Smooth muscle cell of the umbilical artery (primary cell): ENCODE measurements at places on chromosomes 13 and 19. TPM values are rescaled to one million over a fixed set of nuclear protein-coding genes. Genes with fewer than 3 reads are reported as not detected.

Gene ATP11A
- total RNA-seq: 14.0 and 23.1 TPM in 2 replicates

Gene OR10H1
- total RNA-seq: not detected in 2 replicates

Gene CABP5
- total RNA-seq: not detected in 2 replicates

Gene KCNN4
- total RNA-seq: 0.30 and 1.0 TPM in 2 replicates

Gene NLRP4
- total RNA-seq: not detected in 2 replicates

Gene C19orf81
- not detected in 2 replicates for total RNA-seq

Gene ZNF682
- 1.8 and 3.5 TPM in 2 replicates for total RNA-seq

Gene FFAR2
- not detected in 2 replicates for total RNA-seq

Gene COL5A3
- 0.59 and 1.1 TPM in 2 replicates for total RNA-seq

Gene HIF3A
- 2.4 and 6.5 TPM in 2 replicates for total RNA-seq

Gene ATXN8OS
- total RNA-seq: not detected in 2 replicates

Gene ZNF83
- 65.3 and 81.8 TPM in 2 replicates for total RNA-seq

Gene DNAJC15
- 10.7 and 10.9 TPM in 2 replicates for total RNA-seq

Gene DHDH
- not detected in 2 replicates for total RNA-seq

Gene ZNF417
- total RNA-seq: 23.2 and 23.4 TPM in 2 replicates

Gene THAP8
- 1.6 and 3.3 TPM in 2 replicates for total RNA-seq

Gene DDX39A
- total RNA-seq: 30.0 and 43.6 TPM in 2 replicates

Gene COG6
- total RNA-seq: 61.8 and 83.8 TPM in 2 replicates

Gene NTN5
- 0.14 TPM in 1 of 2 replicates, not detected in the other for total RNA-seq

Gene KLF12
- total RNA-seq: 7.7 and 15.0 TPM in 2 replicates

Gene KCTD15
- total RNA-seq: 50.8 and 60.5 TPM in 2 replicates

Gene MISP3
- total RNA-seq: 0.78 and 1.2 TPM in 2 replicates

Gene MIA
- not detected in 2 replicates for total RNA-seq

Gene TIMM13
- total RNA-seq: 25.8 and 29.1 TPM in 2 replicates

Gene KL
- under 0.01 TPM in 1 of 2 replicates, not detected in the other for total RNA-seq

Gene USHBP1
- total RNA-seq: 0.05 TPM in 1 of 2 replicates, not detected in the other

Gene CYP2A7
- not detected in 2 replicates for total RNA-seq

Gene OSCAR
- 0.78 TPM in 1 of 2 replicates, not detected in the other for total RNA-seq

Gene COX6B2
- 0.09 TPM in 1 of 2 replicates, not detected in the other for total RNA-seq

Gene ZFP36
- 0.59 and 1.2 TPM in 2 replicates for total RNA-seq

Gene B3GNT3
- not detected in 2 replicates for total RNA-seq

Gene ASPDH
- total RNA-seq: not detected in 2 replicates

Gene CGB8
- not detected in 2 replicates for total RNA-seq

Gene SMIM44
- not detected in 2 replicates for total RNA-seq

Gene MYO1F
- under 0.01 and 0.05 TPM in 2 replicates for total RNA-seq

Gene DACT3
- total RNA-seq: 2.2 and 5.0 TPM in 2 replicates

Gene ACP5
- 0.59 TPM in 1 of 2 replicates, not detected in the other for total RNA-seq

Gene ZNF317
- 13.1 and 17.1 TPM in 2 replicates for total RNA-seq

Gene NOP53
- 41.5 and 49.6 TPM in 2 replicates for total RNA-seq

Gene C3
- total RNA-seq: 3.1 and 60.0 TPM in 2 replicates

Gene ZGLP1
- 0.59 and 1.1 TPM in 2 replicates for total RNA-seq

Gene PTPRH
- total RNA-seq: 4.2 and 5.0 TPM in 2 replicates

Gene SIAH3
- total RNA-seq: not detected in 2 replicates

Gene ZNF724
- total RNA-seq: 1.8 and 5.9 TPM in 2 replicates

Gene OR10H5
- total RNA-seq: not detected in 2 replicates

Gene ZNF565
- 5.4 and 6.2 TPM in 2 replicates for total RNA-seq

Gene NBEA
- 20.5 and 24.2 TPM in 2 replicates for total RNA-seq

Gene DIRAS1
- 0.59 and 1.0 TPM in 2 replicates for total RNA-seq

Gene KIR3DL1
- not detected in 2 replicates for total RNA-seq

Gene ZNF534
- total RNA-seq: not detected in 2 replicates

Gene PINLYP
- total RNA-seq: 0.30 and 0.69 TPM in 2 replicates

Gene ZNF154
- total RNA-seq: 4.2 and 4.9 TPM in 2 replicates

Gene ZNF578
- total RNA-seq: 5.9 and 9.5 TPM in 2 replicates

Gene CLEC17A
- total RNA-seq: not detected in 2 replicates

Gene FAM216B
- total RNA-seq: not detected in 2 replicates
